ENCODE measurements at places on chromosomes 7 and 10.

- DNase-seq: no peak
Measured at GRCh38 chr7:105339404-105340323, 49.1 kb downstream of the SRPK2 start.

DNA sequence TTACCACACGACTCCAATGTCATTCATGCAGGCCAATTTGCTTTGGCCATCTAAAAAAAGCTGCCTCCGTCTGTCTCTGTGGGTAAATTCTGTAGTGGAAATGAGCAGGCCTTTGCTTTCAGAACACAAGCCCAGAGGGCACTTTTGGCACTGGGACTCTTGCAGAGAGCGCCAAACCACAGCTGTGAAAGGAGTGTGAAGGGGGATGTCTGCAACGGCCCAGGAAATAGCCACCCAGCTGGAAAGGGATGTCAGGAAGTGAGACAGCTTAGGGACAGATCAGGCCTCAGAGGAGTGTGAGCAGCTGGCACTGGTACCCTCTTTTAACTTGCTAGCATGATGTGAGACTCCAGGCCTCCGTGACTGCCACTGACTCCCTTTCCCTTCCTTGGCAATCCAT lies 152.4 kb downstream of the DKK1 start:
- no peak for DNase-seq

GRCh38 chr7:6128205-6128604 lies 97.0 kb downstream of the ANKRD61 start:
- DNase-seq: no peak

DNA sequence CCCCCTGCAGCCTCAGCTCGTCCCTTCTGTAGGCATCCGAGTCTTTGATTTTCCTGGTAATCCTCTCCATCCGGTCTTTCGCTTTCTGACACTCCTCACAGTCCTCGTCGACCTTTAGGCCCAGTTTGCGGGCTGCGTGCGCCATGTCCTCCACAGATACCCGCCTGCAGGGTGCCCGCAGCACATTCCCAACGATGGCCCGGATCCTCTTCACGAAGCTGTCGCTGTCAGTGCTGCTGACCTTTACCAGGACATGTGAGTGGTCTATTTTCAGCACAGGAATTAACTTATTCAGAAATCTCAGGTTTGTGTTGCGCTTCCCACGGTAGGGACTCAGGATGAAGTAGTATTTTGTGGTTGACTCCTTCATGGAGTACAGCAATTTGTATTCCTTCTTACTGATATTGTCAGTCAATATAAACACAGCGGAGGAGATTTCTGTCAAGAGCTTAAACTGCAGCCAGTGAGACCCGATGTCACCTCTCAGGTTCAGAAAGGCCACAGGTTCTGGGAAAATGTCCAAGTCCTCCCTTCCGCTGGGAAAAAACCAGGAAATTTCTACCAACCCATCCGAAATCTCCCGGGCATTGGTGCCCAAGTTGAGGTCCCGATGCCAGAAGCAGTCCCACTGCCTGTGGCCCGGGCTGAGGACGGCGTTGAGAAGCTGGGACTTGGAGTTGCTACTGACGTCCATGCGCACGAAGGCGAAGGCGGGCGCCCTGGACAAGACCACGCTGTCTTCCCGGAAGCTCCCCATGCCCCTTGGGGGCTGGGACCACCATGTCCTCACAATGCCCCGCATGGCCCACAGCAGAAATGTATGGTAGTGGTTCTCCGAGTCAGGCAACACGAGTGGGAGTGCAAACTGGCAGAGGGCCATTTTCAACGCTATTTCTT lies 8.9 kb upstream of the MRPS24 start:
- DNase-seq: no peak

DNA sequence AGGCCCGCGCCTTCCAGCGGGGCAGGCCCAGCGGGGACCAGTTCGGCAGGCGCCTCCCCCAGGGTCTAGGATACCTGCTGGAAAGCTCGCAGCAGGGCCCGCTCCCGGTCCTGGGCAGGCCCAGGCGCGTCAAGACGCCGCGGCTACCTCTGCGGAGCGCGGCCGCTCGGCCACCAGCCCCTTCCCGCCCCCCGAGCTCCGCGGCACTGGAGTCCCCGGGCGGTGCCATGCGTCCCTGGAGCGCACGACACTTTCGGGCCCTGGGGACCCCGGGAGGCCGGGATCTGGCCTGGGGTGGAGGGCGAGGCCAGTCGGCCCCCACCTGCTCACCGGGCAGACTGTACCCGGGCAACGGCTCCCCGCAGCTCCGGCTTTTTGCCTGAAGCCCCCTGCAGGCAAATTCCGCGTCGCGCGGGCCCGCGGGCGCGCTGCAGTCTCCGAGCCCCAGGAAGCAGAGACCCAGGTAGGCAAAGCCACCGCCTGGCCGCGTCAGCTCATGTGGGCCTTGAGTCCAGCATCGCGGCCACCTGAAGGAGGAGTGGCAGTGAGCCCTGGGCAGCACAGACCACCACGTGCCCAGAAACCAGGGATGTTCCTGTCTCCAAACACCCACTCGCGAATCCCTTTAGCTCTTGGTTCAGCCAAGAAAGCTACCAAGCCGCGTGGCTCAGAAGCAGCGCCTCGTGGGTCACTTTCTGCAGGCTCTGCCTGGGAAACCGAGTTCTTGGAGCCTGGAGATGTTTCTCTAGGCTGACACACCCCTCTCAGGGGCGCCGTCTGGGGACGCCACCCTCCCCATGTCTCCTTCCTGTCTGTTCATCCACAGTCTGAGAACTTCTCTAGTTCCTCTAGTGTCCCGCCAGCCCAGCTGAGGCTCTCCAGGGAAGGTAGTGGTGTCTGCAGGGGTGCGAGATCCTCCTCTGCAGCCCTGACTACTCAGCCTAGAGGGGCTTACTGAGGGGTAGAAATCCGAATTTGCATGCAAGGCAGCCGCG lies 46.1 kb upstream of the APBB1IP start:
- no peak for DNase-seq

DNA sequence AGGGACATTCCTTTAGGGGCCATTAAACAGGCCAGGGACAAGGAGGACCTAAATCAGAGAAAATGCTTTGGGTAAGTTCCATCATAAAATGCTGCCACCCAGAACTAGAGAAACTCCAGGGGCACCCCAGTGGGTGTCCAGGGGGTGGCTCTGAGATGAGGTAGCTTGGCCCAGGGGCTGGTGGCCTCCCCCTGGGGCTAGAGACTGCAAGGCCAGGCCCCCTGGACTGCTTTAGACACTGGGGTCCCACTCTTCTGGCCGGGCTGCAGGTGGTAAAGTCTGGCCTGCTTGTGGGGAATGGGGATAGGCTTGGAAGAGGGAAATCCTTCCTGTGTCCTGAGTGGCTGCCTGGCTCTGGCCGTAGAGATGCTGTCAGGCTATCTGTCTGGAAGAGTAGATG lies 169.6 kb upstream of the PODXL start:
- DNase-seq: no peak

- peak; percentile 71 for DNase-seq
Measured at GRCh38 chr7:43658718-43659548, 70.4 kb downstream of the COA1 start.

- no peak for DNase-seq
Measured at GRCh38 chr10:88082806-88083596, 219.6 kb downstream of the PTEN start.

- no peak for DNase-seq
Measured at GRCh38 chr7:103640031-103640779, 194.2 kb upstream of the SLC26A5 start.

GRCh38 chr7:93249491-93250148 lies 17.5 kb downstream of the VPS50 start:
- no peak for DNase-seq

GRCh38 chr10:118799777-118800176 lies 45.0 kb upstream of the CACUL1 start:
- peak; percentile 31 for DNase-seq

DNA sequence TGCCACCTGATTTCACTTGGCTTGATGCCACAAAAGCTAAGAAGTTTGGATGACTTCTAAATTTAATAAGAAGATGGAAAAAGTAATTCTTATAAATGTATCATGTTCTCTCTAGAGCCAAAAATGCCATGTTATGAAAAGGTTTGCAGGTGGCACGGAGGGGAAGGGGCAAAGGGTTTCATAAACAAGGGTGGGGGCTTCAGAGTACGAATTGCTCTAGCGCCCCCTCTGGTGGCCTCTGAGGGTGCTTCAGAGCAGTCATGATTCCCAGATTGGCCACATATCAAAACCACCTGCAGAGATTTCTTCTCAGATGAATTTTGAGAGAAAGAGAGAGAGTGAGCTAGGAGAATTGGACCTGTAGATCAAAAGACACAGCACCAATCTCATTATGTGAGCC lies 208.6 kb upstream of the YAE1 start:
- no peak for DNase-seq

DNA sequence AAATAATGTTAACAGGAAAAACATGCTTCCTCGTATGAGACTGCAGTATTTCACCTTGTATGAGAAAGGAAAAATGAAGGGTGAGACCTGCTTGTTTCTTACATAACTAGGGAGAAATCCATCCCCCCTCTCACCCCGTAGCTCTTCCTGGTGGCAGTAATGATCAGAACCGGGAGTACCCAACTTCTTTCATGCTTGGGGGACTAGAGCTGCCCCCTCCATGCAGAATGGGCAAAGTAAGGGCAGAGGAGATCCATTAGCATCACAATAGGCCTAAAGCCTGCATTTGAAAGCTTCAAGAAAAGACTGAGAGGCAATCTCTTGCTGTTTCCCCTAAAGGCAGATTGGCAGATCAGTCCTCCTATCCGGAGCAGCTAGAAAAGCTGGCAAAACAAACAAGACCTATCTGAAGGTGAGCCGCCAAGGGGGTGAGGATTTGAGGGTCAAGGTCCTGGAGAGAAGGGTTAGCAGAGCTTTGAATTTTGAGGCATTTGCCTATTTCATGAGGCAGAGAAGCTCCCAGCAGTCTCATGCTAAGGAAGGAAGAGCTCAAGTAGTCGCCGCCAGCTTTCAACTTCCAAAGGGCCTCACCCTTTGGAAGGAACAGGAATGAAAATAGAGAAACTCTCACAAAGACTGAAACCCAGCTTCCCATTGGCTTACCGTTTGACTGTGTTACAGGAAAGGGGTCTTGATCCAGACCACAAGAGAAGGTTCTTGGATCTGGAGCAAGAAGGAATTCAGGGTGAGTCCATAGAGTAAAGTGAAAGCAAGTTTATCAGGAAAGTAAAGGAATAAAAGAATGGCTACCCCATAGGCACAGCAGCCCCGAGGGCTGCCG lies 36.2 kb downstream of the BAG3 start:
- DNase-seq: no peak

DNA sequence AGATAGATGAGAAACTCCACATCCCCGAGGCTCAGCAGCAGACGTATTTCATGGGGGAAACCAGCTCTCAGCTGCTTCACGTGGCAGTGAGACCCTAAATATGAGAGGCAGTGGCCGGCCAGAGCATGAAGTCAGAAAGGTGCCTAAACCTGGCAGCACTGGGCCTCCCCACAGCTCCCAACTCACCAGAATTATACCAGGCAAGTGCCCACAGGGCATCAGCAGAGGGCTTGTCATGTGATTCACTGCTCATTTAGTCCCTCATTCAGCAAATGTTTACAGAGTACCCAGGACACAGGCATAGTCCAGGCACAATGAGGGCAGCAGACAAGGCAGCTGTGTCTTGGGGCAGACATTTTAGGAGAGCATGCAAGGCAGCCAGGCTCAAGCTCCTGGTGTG lies 212.6 kb downstream of the PTPRN2 start:
- no peak for DNase-seq

DNA sequence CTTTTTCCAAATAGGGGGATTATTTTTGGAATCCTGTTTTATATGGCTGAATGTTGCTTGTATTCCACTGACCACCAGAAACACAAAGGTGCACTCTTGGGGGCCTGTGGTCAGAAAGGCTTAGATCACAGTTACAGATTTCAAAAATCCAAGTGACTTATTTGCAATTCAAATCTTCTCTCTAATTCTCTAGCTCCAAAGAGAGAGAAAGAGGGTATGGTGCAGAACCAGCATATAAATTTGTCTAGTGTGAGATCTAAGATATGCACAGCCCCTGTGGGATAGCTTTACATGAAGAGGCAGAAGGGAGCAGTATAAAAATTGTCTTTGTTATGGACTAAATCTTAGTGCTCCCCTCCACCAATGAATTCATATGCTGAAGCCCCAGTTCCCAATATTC lies 1121.7 kb upstream of the CELF2 start:
- no peak for DNase-seq

- no peak for DNase-seq
Measured at GRCh38 chr10:27447540-27447939, 56.6 kb upstream of the RAB18 start.

- peak; percentile 92 for DNase-seq
Measured at GRCh38 chr7:30091491-30091912, 43.3 kb upstream of the MTURN start.

GRCh38 chr10:93068411-93069244 lies 5.1 kb upstream of the CYP26A1 start:
- no peak for DNase-seq

GRCh38 chr7:126778101-126778500 lies 474.6 kb downstream of the GRM8 start:
- no peak for DNase-seq

DNA sequence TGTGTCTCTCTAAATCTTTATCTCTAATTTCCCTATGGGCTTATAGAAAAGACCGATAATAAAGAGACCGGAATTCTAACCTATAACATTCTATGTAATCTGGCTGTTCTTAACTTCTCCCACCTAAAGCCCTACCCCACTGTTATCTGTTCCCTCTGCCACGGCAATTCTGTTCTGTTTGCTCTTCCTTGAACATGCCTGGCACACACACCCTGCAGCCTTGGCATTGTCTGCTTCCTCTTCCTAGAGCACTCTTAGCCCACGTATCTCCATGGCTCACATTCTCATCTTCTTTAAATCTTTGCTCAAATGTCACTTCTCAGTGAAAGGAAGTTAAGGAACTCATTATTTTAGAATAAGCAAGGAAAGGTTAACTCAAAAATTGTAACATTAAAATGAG lies 309.2 kb downstream of the GPR158 start:
- DNase-seq: no peak

- DNase-seq: no peak
Measured at GRCh38 chr10:125849448-125849847, 26.1 kb downstream of the BCCIP start.

GRCh38 chr10:57202356-57202755 lies 841.3 kb upstream of the ZWINT start:
- DNase-seq: no peak

GRCh38 chr10:125141860-125142484 lies 18.4 kb downstream of the CTBP2 start:
- no peak for DNase-seq

GRCh38 chr10:69385454-69386350 lies 31.0 kb downstream of the TACR2 start:
- DNase-seq: no peak

GRCh38 chr10:110101464-110102144 lies 93.8 kb downstream of the ADD3 start:
- DNase-seq: no peak

- no peak for DNase-seq
Measured at GRCh38 chr7:115474137-115474536, 552.2 kb downstream of the MDFIC start.

GRCh38 chr10:60446851-60447250 lies 57.2 kb upstream of the ANK3 start:
- no peak for DNase-seq

- DNase-seq: no peak
Measured at GRCh38 chr7:52107355-52107754, 790.7 kb upstream of the COBL start.

- no peak for DNase-seq
Measured at GRCh38 chr10:66228887-66229286, 696.9 kb upstream of the LRRTM3 start.
